ENCODE measurements at places on chromosomes 1 and 21.

DNA sequence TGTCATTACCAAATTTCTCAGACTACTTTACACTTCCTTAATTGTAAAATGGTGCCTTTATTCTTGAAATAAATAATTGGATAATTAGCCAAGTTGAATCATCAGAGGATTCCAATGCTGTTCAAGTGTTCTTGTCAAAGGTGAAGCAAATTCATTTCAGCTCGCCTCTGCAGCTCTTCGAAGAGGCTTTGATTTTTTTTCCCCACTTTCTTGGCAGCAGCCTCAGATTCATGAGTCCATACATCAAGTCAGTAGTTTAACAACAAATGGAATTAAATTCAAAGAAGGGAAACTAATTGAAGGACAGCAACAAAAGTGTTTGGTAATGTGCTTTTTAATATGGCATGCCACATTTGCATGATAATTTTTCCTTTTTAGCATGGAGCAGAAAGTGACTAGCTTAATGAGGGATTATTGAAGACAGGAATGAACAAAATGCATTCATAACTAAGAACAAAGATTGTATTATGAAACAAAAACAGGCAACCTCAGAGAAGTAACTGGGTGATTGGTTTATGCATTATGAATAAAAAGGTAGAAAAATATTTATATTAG, 239.0 kb downstream of the USH2A start:
- DNase-seq, result no peak

DNA sequence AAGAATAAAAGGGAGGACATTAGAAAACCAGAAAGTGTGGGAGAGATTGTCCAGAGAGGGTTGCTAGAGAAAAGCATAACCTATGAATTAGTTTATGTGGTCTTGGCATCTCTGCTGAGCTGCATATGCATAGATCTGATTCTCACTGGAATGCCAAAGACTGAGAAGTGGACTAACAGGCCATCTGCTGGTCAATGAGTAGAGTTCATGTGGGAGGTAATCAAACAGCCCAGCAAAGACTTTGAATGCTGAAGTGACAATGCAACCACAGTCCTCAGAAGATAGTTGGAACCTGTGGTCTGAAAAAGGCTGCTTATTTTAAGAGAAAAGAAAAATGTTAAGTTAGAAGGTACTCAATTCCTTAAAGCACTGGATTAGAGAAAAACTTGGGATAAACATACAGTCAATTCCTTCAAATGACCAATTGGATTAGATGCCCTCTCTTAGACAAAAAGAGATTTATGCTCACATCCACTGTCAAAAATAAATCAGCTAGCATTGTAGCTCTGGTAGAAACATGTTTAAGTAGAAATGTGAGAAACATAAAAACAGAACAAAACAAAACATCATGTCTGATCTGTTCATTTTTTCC, 382.8 kb downstream of the AMY1C start:
- DNase-seq, result no peak

GRCh38 chr1:197921235-197922069, 4.3 kb downstream of the LHX9 start:
- no peak for DNase-seq

DNA sequence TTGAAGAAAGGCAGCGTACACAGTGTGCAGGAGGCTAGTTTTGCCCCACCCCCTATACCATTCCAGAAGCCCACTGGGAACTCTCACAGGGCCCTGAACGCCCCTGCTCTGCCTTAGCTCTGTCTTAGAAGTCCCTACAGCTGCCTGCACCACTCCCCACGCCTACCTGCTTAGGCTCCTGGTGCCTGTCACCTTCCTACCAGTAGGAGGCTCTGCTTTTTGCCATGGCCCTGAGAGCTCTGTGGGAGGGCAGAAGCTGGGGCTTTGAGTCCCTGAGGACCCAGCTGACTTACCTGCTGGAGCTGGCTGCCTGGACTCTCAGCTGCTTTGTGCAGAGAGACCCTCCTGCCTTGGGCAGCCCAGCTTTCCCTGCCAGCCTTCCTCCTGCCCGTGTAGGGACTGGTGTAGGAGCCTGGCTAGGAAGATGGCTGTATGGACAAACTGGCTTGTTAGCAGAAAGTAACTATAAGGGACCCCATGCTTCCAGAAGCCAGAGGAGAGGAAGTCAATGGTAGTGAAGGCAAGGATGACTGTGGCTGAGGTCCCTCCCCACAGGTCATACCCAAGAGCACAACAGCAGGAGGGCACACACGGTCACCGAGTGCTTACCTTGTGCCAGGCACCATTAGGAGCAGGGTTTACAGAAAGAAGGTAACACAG, 9.8 kb upstream of the CELSR2 start:
- DNase-seq, result no peak

DNA sequence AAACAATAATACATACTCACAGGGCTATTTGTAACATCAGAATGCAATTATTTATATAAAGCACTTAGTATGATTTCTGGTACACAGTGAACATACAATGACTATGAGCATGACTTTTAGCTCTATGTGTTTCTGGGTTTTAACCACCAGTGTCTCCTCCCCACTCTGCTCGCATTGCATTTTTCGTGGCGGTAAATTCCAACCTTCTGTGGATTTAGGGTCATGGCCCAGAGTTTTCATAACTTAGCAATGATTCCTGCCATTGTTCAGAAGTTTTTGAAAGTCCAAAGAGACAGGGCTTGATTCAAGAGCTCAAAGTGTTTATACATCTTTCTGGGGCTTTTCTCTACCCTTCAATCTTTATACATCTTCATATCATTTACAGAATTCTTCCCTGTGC, 191.3 kb downstream of the BACH1 start:
- DNase-seq, result no peak

DNA sequence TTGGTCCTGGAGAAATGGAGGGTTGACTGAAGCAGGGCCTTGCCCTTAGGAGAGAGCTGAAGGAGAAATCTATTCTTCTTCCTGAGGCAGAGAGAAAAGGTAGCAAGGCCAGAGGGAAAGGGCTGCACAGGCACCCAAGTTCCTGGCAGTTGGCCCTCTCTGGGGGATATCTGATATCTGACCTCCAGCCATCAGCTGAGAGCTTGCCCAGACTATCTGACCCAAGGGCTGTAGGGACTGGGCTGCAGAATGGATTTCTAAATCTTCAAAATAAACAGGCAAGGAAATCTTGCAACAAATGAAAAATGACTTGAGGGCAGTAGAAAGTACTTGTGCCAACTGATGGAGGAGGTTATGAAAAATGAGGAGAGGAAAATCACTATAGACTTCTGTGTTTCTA, 498 bp upstream of the CLCA2 start:
- DNase-seq, result no peak

DNA sequence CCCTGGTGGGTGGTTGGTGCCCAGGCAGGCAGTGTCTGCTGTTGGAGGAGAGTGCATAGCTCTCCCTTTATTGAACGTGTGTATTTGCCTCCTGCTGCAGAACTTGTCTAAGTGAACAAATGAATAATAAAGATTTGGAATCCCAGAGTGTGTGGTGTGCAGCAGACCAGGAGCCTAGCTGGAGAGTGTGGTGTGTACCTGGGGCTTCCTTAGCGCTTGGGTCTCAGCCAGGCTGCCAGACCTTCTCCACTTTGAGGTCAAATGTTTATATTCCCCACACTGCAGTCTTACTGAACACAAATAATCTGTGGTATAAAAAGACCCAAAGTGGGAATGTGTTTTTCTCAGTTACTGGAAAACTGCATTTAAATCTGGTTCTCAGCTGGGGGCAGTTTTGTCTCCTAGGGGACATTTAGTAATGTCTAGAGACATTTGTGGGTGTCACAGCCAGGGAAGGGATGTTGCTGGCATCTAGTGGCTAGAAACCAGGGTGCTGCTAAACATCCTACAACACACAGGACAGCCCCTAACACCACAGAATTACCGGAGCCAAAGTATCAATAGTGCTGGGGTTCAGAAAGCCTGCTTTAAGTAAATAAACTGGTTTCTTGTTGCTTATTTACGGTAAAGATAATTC, 23.6 kb downstream of the SLC37A1 start:
- DNase-seq, result no peak

- DNase-seq, result no peak
Measured at GRCh38 chr1:10992864-10993263, 19.6 kb upstream of the TARDBP start.

- no peak for DNase-seq
Measured at GRCh38 chr1:31595836-31596736, 19.8 kb downstream of the TINAGL1 start.

GRCh38 chr1:53578358-53578757, 119.2 kb downstream of the DMRTB1 start:
- DNase-seq, result no peak

- DNase-seq, result no peak
Measured at GRCh38 chr1:159889202-159889601, 10.8 kb downstream of the CFAP45 start.

DNA sequence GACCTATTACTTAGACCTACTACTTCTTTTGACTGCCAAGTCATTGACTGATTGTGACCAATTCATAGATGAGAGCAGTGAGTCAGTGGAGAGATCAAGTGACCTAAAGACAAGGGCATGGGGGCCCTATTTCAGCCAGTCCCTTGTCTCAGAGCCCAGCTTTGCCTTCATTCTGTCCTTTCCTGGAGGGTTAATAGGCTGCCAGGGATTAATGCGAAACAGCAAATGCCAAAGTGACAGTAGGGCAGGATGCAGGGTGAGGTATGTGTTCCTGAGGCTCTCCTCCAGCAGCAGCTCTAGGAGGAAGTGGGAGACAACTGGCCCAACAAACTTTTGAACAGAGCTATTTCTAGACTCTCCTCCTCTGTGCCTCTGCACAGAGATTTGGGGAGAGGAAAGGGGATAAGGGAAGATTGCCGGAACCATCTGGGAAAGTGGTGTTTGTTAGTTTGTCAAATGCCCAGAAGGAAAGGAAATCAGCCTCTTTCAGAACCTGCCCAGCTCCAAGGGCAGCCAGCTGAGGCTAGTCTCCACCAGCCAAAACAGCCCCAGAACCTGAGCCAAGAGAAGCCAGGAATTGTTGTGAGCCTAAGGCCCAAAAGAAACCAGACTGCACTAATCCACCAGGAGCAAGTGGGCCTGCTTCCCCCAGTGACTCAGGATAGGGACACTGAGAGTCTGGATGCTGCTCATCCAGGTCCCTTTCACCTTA, 4.9 kb upstream of the S100A3 start:
- no peak for DNase-seq

- DNase-seq, result peak; percentile 62
Measured at GRCh38 chr1:36093929-36094328, 5.2 kb downstream of the ADPRS start.

DNA sequence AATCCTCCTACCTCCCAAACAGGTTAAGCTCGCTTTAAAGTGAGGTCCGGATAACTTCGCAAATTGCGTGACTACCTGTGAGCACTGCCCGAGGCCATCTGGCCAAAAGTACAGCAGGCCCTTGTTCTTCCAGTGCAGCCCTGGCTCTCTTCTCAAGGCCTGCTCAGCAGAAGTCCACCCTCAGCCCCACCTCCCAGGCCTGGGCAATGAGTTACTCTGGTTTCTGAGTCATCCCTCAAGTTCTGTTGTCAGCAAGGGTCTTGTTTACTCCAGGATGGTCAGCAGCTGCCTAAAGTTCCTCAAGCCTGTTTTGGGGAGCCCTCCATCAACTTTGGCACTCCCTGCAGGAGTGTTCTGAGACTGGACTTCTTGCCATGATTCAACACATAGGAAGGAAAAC, 101.7 kb downstream of the BCAR3 start:
- no peak for DNase-seq

DNA sequence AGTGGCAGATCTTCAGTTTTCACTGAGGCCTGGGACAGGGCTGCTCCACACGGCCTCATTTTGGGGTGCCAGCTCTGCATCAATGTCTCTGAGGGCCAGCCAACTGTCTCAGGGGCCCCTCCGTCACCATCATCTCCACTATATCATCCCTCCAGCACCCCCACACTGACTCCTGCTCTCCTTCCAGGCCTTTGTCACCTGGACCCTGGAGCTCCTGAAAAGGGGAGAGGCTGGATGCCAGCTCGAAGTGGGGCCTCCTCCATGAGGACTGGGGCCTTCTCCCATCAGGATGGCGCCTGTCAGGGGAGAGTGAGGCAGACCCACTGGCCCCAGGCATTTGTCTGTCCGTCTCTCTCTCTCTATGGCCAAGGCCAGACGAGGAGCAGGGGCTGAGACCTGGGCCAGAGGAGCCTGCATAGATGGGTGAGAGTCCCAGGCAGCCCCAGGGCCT, 44.7 kb upstream of the LRP8 start:
- DNase-seq, result no peak

Data from cerebellum (tissue), 4 donors.